ENCODE measurements at places on chromosomes 4 and X.

DNA sequence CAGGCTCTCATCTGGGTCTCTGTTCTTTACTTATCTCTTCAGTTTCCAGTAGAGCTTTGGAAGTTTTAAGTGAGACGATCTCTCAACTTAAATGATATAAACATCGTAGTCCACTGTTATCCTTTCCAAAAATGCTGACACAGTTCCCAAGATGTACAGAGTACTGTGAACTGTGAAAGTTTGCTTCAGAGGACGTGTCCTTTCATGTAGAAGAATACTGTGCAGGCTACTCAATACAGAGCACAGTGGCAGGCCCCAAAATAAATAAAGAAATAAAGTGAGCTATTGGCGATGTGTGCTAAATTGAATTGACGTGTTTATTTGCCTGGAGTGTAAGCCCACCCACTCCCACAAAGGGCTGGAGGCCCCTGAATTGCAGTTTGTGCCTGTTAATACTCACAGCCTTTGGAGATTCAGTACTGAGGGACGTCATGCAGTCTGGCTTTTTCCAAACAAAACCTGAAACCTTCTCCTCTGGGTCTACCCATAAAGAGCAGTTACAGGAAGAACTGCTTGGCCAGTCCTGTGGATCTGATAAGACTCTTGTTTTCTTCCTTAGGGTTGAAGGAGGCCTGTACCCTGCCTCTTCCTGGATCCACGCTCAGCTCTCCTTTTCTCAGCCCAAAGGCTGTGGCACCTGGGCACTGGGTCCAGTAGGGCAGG, 66.1 kb downstream of the SOWAHB start:
- DNase-seq, result no peak

- peak; percentile 78 for DNase-seq
These were observed 136.0 kb upstream of the STX18 start for GRCh38 chr4:4677556-4678522.

- no peak for DNase-seq
These were observed 59.8 kb upstream of the RELL1 start for GRCh38 chr4:37745946-37746345.

DNA sequence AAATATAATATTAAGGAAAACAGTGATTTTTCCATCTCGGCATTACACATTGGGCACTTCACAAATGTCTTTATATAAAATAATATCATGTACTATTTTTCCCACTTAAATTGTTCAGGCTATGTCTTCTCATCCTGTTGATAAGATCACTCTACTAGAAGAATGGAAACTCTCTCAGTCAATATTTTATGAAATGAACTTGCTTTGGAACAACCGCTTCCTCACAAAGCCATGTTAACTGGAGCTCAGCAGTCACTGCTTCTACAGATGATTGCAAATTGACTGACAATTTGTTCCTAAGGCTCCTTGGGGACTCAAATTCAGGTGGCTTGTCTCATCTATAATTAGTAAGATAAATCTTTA, 127.5 kb upstream of the CBR4 start:
- DNase-seq, result no peak

DNA sequence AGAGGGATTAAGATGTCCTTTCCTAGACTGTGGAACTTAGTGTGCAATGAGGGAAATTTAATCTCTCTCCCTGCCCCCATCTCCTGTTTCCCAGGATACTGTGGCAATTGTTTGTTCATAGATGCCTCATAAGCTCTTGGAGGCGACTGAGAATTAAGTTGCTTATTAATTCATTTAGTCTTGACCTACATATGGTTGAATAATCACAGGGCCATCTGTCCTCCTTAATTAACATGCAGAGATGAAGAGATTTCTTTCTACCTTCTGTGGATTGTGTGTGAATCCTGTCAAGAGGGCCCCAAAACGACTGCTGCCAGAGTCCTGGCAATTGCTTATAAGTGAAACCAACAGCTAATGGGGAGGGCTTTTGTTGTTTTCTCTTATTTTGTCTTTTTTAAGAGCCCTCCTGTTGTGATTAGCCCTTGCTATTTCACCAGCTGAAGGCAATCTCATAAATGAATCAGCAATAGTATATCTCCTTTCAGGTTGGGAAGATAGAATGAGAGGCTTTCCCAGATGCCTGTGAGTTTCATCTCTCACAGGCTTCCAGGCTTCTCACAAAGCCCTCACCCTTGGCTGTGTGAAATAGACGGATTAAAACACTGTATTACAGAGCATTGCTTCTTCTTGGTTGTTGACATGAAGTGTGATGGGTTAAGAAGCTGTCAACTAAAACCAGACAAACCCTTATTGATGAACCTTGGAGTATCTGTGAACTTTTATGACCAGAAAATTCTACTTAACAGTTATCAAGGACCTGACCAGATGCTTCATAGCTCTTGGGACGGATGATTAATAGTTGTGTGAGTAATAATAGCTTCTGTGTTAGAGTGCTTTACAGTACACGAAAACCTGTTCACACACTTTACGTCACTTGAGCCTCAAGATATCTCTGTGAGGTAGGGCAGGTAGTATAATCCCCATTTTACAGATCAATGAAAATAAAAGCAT, 58.5 kb downstream of the PGRMC2 start:
- DNase-seq, result peak; percentile 56

DNA sequence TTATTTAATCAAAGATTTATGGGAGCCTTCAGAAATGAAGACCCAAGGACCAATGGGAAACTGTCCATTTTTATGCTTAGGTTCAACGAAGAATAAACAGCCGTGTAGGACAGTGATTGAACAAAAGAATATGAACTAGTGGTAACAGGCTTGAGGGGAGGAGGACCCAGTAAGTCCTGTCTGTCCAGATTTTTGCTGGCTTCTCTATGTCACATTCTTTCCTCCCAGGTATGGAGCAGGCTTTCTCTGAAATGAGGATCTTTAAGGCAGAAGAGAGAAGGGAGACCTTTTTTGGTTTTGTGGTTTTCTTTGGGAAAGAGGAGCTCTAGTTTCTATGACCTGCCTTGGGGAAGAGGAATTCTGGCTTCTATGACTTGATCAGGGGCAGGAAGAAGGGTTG, 74.1 kb downstream of the BANK1 start:
- no peak for DNase-seq

GRCh38 chr4:130675266-130675665, 1579.3 kb downstream of the C4orf33 start:
- DNase-seq, result no peak

- no peak for DNase-seq
These were observed at the start of gene FGB for GRCh38 chr4:154562697-154563254. Gene FGB (plus strand): TSS chr4:154563011. CDS start chr4:154563019, 8 bp downstream.

DNA sequence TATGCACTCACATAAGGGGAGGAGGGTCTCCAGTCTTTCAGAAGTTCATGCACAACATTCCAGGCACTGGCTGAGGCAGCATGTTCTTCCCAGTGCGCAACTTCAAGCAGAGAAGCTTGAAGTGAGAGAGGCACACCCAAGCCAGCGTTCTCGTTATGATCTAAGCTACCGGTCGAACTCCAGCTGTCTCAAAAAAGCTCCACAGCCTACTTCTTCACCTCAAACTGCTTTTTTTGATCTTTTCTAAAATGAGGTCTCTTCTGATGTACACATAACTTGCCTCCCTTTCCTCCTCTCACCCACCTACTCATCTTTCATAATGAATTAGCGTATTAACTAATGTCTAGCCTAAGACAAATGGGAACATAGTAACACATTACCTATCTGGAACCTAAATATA, 25.3 kb downstream of the GPC4 start:
- no peak for DNase-seq

GRCh38 chrX:6661736-6662135, 126.8 kb upstream of the VCX3A start:
- no peak for DNase-seq

DNA sequence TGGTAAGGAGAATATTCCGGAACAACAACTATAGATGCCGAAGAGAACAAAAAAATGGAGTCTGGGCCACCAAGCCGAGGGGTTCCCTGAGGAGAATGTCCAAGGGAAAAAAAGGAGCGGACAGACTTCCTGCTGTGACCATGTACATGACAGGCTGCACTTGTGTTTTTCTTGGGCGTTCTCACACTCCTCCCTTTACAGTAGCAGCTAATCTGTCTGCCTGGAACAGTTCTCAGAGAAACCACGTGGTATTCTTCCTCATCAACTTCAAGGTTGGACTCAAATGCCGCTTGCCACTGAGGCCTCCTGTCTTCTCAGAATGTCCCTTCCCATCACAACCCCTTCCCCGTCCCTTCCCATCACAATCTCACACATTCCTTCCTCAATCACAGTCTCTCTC, 30.8 kb upstream of the MTNR1A start:
- DNase-seq, result no peak

Measured in fibroblast of skin of right biceps (primary cell).